GM13976 (cell line): ENCODE measurements at places on chromosomes 1 and 21.

DNA sequence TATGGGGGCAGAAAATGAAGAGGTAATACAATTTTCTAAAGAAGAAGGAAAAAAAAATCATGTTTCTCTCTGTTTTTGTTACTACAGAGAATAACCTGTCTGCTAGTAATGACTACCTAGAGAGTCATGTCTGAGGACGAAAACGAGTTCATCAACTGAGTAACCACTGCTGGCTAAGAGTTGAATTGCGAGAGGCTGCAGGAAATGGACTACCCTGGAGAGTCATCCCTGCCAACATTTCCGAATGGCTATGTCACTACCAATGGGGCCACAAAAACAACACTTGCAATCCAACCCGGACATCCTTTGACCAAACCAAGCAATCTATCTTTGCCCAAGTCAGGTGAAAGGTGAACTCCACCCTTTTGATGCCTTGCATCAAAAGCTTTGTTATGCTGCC, 120.6 kb downstream of the FCRL5 start:
- no peak for DNase-seq

GRCh38 chr1:113701429-113701828, 57.9 kb downstream of the PHTF1 start:
- DNase-seq, result no peak

DNA sequence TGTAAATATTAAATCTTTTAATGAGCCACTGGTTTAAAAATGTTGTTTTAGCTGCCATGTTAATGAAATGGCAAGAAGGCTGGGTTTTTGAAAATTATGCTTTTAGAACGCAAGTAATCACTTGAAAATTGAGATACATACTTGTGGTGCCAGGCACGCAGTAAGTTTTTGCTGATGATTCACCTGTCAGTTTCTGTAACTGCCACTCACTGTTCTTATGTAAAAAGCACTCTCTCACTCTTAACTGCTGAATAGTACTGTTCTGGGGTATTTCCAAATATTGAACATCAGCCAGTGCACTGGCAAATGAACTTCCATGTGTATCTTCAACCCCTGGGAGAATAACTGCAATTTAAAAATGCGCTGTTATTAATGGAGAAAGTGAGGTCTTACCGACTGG, 17.9 kb downstream of the LGALS8 start:
- DNase-seq, result no peak

- DNase-seq, result no peak
These were observed 2.4 kb downstream of the PEAR1 start for GRCh38 chr1:156895927-156896326.

GRCh38 chr1:29256979-29257804, 20.9 kb downstream of the PTPRU start:
- no peak for DNase-seq

- DNase-seq, result peak; percentile 28
These were observed 15.7 kb downstream of the PTCH2 start for GRCh38 chr1:44827197-44828002.

- no peak for DNase-seq
These were observed 45.9 kb downstream of the SAMD13 start for GRCh38 chr1:84347271-84347931.

- DNase-seq, result no peak
These were observed 28.1 kb downstream of the TNFRSF8 start for GRCh38 chr1:12091191-12091590.

GRCh38 chr21:36613059-36613458, 85.9 kb upstream of the SIM2 start:
- no peak for DNase-seq

- no peak for DNase-seq
These were observed 1573.5 kb downstream of the BRINP3 start for GRCh38 chr1:188904201-188904600.

GRCh38 chr1:37764414-37764825, 500 bp downstream of the EPHA10 start:
- peak; percentile 84 for DNase-seq

GRCh38 chr1:30191154-30191702, 532.2 kb downstream of the MATN1 start:
- no peak for DNase-seq
